RPMI7951 (cell line): ENCODE measurements at places on chromosomes 16 and 17. TPM values are rescaled to one million over a fixed set of nuclear protein-coding genes. Genes with fewer than 3 reads are reported as not detected.

Gene STAT3
- total RNA-seq, result 40.6 and 44.6 TPM in 2 replicates

Gene NLRC3
- 0.12 TPM in 1 of 2 replicates, not detected in the other for total RNA-seq

Gene SLC35G6
- total RNA-seq, result not detected in 2 replicates

Gene CHST5
- not detected in 2 replicates for total RNA-seq

Gene KRTAP3-3
- total RNA-seq, result not detected in 2 replicates

Gene NHLRC4
- 0.24 and 0.29 TPM in 2 replicates for total RNA-seq

Gene LAT
- total RNA-seq, result 0.20 and 0.84 TPM in 2 replicates

Gene ADORA2B
- 14.4 and 18.0 TPM in 2 replicates for total RNA-seq

Gene CDRT15L2
- not detected in 2 replicates for total RNA-seq

Gene PLSCR3
- 20.8 and 23.2 TPM in 2 replicates for total RNA-seq

Gene MRC2
- total RNA-seq, result 124 and 152 TPM in 2 replicates

- no peak for DNase-seq
These were observed 37.7 kb upstream of the PVALEF start for GRCh38 chr17:81127526-81128177.

DNA sequence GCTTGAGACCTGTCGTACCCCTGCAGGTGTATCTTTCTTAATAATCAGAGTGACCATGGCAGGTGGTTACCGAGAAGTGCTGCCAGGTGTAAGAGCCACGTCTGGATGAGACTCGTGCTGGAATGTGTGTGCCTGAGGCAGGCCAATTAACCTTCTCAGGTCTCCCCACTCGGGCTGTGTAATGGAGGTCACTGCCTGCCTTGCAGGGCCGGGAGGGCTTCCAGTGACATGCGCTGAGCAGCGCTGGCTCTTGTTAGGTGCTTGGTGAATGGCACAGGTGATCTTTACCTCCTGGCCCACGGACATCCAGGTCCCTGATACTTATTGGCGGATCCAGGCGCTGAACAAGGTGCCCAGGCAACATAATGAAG, 4.6 kb upstream of the GSE1 start:
- DNase-seq, result no peak

DNA sequence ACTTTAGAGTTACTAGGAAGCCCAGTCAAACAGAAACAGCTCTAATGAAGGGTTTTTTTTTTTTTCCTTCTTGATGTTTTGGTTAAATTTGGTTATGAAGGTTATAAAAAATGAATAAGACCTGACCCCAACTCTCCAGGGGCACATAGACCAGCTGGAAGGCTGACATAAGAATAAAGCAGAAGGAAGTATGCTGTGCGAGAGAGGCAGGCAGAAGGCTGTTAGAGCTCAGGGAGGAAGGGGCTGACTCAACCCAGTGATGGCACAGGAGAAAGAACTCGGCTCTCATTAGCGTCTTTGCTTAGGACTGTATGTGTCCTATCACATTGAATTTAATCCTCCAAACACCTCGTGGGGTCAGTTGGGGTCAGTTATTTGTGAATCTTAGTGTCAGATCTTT, 474.6 kb downstream of the PMP22 start:
- DNase-seq, result no peak

DNA sequence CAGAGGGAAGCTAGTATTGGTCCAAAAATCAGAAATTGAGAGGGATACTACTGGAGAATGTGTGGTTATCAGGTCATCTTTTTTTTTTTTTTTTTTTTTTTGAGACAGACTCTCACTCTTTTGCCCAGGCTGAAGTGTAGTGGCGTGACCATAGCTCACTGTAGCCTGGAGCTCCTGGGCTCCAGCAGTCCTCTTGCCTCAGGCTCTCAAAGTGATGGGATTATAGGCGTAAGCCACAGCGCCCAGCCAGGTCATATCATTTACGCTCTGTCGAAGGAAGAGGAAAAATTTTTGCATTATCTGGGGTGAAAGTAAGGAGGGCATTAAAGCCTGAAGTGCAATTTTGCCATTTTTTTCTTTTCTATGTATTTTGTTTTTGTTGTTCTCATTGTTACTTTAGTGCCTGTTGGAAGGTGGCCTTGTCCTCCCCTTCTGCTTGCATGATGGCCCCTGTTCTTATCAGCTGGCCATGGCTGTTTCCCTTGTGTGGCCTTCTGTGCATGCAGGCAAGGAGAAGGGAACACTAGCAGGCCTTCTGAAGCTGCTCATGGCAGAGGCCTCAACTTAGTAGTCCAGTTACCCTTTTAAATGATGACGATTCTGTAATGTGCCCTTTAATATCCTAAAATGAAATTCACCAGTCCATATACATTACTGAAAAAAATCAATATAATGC, 118.3 kb downstream of the SPECC1 start:
- DNase-seq, result no peak

DNA sequence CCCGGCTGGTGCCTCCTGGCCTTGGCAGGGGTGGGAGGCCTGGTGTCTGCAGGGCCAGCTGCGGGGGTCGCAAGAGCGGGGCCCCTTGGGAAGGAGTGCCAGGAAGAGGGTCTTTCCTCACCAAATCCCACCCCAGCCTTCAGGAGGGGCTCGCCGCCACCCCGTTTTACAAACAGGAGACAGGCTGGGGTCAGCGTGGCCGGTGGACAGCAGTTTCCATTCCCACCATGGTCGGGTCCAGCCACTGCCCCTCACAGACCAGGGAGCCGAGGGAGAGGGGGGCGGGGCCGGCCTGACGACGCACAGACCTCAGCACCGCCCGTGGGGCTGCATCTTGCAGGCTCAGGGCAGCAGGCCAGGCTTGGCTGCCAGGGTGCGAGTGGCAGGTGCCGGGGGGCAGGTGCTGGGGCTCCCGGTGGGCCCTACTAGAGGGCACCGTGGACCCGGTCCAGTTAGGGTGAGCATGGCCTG, 7.6 kb downstream of the CBFA2T3 start:
- DNase-seq, result no peak

DNA sequence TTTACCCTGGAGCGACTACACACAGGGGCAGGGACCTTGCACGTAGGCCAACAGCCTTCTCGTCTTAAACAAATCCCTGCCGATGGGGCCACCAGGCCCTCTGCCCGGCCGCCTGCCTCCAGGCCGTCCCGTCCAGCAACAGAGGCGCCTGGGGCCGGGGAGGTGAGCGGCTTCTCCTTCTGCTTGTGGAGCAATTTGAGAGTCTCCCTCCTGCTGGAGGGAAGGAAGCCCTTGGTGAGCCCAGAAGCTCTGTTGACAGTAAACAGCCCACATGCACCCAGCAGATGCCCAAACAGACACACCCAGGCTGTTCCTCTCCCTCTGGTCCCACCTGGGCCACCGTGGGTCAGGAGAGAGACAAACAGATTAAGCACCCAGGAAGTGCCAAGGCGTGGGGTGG, 8.1 kb downstream of the SLC43A2 start:
- no peak for DNase-seq

DNA sequence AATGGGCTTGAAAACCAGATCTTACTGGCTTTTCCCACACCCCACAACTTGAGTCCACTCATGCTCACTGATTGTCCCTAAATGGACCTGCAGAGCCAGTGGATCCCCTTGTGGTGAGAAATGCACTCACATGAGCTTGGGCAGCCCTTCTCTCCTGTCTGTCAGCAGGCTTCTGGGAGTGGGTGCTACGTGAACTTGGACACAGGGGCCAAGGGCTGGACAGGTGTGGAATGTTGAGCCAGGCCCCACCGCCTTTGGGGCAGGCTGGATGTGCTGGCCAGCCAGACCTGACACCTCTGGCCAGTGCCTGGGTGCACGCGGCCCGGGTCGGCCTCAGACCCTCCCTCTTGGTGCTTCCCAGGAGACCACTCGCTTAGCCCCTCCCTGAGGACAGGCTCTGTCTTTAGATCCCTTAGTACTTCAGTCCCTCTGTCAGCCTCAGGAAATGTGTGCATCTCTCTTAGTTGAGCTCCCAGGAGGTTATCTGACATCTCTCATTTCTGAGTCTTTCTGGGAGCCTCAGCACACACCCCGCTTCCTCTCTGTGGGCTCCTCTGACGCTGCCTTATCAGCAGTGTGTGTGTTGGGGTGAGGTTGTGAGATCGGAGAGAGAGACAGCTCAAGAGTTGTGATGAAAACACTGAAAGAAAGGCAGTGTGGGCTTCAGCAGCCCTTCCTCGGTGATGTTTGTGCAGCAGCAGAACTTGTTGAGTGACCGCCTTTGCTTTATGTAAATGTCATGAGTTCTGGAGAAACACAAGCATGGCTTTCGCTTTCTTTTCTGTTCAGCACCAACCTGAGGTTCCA, 117.0 kb downstream of the RAB11FIP4 start:
- no peak for DNase-seq

DNA sequence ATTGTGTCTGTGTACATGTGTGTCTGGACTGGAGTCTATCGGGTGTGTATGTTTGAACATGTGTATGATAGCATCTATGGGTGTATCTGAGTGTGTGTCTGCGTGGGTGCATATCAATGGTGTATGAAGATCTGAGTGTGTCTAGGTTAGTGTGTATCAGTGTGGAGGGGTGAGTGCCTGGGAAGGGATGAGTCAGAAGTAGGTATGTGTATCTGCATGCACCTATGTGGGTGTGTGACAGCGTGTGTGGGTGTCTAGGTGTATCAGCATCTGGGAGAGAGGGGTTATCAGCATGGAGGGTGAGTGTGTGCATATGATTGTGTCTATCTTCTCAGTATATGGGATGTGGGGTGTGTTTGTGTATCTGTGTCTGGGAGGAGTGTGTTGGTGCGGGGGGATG, 58.2 kb upstream of the LHX1 start:
- DNase-seq, result no peak

- DNase-seq, result no peak
These were observed 138.7 kb downstream of the ENGASE start for GRCh38 chr17:79213305-79213704.

GRCh38 chr17:28119560-28119959, 77.1 kb downstream of the NLK start:
- no peak for DNase-seq

DNA sequence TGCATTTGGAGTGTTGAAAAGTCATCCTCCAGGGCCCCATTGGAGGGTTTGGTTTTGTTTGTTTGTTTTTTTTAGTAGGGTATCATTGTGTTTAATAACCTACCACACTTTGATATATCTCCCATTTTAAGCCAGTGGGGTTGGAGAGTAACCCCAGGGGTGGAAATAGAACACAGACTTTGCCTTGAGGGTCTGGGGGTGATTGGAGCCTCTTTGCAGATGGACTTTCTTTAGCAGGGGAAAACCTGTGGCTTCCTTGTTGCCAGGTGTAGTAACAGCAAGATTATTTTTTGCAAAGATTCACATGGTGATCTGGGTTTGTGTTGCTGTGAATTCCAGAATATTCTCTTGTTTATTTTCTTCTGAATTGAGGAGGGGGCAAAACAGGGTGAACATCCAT, 1.5 kb downstream of the ABCC1 start:
- no peak for DNase-seq

GRCh38 chr17:77356690-77357201, 216.0 kb downstream of the SEC14L1 start:
- no peak for DNase-seq

GRCh38 chr16:70715860-70716357, 30.1 kb upstream of the MTSS2 start:
- peak; percentile 70 for DNase-seq

- no peak for DNase-seq
These were observed 127.3 kb downstream of the KATNIP start for GRCh38 chr16:27677263-27677662.

- DNase-seq, result no peak
These were observed 73.1 kb upstream of the CDC42EP4 start for GRCh38 chr17:73384926-73385325.

DNA sequence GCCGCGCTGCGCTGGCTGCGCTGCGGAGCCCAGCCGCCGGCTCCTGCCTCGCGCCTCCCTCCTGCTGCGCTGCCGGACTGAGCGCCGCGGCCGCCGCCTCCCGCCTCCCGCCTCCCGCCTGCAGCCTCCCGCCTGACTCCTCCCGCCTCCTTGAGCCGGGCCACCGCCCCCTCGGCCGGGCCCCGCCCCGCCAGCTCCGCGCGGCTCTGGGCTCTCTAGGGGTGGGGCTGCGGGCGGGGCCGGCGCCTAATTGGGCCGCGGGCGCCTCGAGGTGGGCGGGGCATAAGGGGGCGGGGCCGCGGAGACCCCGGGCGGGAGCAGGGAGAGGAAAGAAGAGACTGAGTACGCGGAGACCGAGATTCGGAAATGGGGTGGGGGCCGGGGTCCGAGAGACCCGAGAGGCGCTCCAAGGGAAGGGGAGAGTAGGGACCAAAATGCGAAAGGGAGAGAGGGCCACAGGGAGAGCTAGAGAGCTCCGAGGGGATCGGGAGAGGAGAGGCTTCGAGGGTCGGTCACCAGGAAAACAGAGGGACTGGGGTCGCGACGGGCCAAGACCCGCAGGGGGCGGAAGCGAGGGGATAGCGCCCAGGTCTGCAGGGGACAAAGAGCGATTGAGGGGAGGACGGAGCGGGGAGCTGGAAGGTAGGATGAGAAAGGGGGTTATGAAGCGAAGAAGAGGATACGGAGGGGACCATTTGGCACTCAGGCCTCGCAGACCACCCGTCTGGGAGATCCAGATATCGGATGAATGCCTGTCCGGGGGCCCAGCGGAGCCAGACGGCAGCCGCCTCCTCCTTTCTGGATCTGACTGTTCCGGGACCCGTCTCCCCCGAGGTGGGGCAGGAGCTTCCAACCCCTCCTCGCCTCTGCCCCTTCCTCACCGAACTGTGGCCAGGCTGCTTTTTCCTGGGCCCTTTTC, at the start of gene C1QL1:
Gene C1QL1 (minus strand): TSS at position 79 of the 919 bp plus-strand sequence. CDS start 255 bp downstream, outside the sequence.
- DNase-seq, result peak; percentile 87

DNA sequence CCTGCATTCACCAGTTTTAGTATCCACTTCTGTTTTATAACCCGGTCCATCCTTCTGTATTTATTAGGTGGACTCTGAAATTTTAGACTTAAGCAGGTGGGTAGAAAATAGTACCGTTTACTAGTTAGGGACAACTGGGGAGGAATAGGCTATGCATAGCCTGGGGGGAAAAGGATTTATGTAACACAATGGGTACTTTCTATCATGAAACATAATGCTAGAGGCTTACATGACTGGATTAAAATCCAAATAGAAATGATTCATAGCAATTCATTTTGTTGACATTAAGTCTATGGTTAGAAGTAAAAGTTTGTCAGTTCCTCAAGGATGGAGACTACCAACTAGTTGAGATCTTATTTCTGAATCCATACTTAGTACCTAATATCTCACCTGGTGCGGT, 18.6 kb downstream of the GAN start:
- DNase-seq, result no peak
